ENCODE measurements at places on chromosomes 6 and 20. TPM values are rescaled to one million over a fixed set of nuclear protein-coding genes. Genes with fewer than 3 reads are reported as not detected.

DNA sequence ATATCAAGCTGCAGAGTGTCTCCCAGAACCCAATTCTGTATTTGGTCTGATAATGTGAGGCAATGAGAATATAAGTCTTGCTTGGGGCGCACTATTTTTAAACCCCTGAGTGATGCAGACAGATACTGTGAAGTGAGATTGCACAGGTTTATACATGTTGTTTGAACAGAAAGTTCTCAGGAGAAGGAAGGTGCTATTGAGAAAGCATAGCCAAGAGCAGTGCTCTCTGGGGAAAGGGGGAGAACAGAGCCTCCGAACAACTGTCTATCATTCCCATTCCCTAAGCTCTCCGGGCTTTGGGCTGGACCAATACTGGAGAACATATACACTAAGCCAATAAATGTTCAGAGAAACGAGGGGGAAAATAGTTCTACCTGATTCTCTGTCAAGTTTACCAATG, 75.8 kb downstream of the PERP start:
- no peak for DNase-seq
- H3K36me3 ChIP-seq, result peaks cover 8% of the 10 kb centered on the region
- no peaks in the 10 kb centered on the region for H3K27me3 ChIP-seq
- H3K4me3 ChIP-seq, result no peak overlapping the region
- peak overlapping the region; percentile 25 for H3K27ac ChIP-seq

DNA sequence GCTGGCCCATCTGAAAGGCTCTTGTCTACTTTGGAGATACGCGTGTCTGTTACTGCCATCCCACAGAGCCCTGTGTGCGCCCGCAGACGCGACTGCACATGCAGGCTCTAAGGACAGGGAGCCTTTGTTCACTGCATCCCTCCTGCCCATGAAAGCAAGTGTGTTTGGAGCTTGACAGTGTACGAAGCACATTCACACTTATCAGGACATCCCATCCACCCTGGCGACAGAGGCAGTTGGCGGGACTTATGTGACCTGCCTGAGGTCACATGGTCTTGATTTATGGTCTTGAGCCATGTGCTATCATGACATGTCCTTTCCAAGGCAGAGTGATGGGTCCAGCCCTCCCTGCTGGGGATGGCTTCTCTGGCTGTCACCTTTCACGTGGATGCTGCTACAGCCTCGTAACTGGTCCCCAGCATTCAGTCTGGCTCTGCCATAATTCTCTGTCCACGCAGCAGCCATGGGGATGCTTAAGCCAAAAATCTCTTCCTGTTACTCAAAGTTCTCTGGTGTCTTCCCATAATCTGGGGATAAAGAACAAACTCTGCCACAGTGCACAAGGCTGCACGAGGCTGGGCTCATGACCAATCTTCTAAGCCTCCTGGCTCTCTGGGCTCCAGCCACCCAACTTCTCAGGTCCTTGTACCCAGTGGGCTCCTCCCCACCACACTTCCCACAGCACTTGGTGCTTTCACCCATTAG, 36.3 kb upstream of the FAM83D start:
- peaks cover 28% of the 10 kb centered on the region for H3K27me3 ChIP-seq
- no peak for DNase-seq
- no peak overlapping the region for H3K27ac ChIP-seq
- H3K4me1 ChIP-seq, result no peaks in the 10 kb centered on the region
- H3K4me3 ChIP-seq, result no peak overlapping the region
- no peaks in the 10 kb centered on the region for H3K36me3 ChIP-seq

DNA sequence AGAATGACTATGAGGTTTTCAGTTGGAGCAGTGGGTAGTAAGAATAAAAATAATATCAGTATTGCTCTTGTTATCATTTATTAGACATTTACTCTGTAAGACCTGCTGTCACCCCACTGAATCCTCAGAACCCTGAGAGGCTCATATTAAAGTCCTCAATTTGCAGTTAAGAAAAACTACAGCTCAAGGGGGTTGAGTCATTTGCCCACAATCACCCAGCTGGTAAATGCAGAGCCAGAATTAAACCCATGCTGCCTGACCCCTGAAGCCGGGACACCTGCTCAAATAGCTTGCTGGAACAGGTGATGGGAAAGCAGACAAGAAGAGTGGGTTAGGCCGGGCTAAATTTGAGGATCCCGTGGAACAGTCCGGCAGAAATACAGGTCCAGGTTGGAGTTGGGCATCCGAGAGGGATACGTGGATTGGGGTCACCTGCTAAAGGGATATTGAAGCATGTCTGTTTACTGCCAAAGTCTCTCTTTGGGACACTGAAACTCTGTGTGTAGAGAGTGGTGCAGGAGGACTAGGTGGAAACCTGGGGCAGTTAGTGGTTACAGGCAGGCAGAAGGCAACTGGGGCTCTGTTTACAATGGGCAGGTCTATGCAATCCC, 344.1 kb downstream of the CDC5L start:
- no peak overlapping the region for H3K27ac ChIP-seq
- no peaks in the 10 kb centered on the region for H3K36me3 ChIP-seq

GRCh38 chr20:11520596-11520995, 397.1 kb upstream of the BTBD3 start:
- no peaks in the 10 kb centered on the region for H3K36me3 ChIP-seq
- H3K4me1 ChIP-seq, result no peaks in the 10 kb centered on the region
- DNase-seq, result no peak
- H3K27ac ChIP-seq, result no peak overlapping the region
- no peak overlapping the region for H3K4me3 ChIP-seq
- H3K27me3 ChIP-seq, result peaks cover 6% of the 10 kb centered on the region

GRCh38 chr20:63061771-63062100, 55.0 kb upstream of the BHLHE23 start:
- H3K27me3 ChIP-seq, result peaks cover 26% of the 10 kb centered on the region
- H3K4me1 ChIP-seq, result no peaks in the 10 kb centered on the region
- DNase-seq, result no peak
- no peak overlapping the region for H3K4me3 ChIP-seq
- no peaks in the 10 kb centered on the region for H3K36me3 ChIP-seq
- no peak overlapping the region for H3K27ac ChIP-seq

GRCh38 chr6:137264311-137265075, 45.3 kb upstream of the IFNGR1 start:
- H3K27ac ChIP-seq, result no peak overlapping the region
- H3K36me3 ChIP-seq, result no peaks in the 10 kb centered on the region
- H3K4me3 ChIP-seq, result no peak overlapping the region
- peaks cover 4% of the 10 kb centered on the region for H3K27me3 ChIP-seq

- H3K27ac ChIP-seq, result no peak overlapping the region
- DNase-seq, result no peak
- no peaks in the 10 kb centered on the region for H3K36me3 ChIP-seq
- peaks cover 36% of the 10 kb centered on the region for H3K27me3 ChIP-seq
- no peaks in the 10 kb centered on the region for H3K4me1 ChIP-seq
Measured at GRCh38 chr20:60485012-60485760, 527.0 kb downstream of the CDH26 start.

DNA sequence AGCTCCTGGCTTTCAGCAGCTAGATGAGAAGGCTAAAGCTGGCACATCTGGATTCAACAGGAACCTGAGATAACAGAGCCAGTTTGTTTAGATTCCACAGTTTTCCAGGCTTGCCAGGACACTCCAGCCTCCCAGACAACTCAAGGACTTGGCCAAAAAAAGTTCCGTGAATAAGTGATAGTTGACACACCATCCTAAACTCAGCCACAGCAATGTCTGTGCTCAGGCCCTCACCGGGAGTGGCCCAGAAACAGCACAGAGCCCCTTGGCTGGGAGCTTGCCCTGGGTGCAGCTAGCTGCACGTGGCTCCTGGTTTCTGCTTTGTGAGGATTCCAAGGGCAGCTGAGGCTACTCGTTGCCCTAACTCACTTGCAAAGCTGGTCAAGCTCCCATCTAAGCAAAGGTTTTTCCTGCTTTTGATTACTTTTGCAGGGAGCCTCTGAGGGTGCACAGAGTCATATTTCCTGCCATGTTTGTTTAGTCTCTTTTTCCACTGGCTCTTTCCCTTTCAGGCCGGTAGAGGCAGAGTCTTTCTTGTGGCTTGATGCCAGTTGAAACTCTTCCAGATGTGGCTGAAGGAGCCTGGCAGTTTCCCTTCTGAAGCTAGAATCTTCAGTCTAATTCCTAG, 118.3 kb upstream of the ECI2 start:
- no peaks in the 10 kb centered on the region for H3K27me3 ChIP-seq
- H3K36me3 ChIP-seq, result no peaks in the 10 kb centered on the region
- peaks cover 16% of the 10 kb centered on the region for H3K4me1 ChIP-seq
- no peak overlapping the region for H3K4me3 ChIP-seq

- DNase-seq, result no peak
- no peaks in the 10 kb centered on the region for H3K36me3 ChIP-seq
- no peak overlapping the region for H3K4me3 ChIP-seq
- H3K27me3 ChIP-seq, result peaks cover 6% of the 10 kb centered on the region
- H3K4me1 ChIP-seq, result peaks cover 12% of the 10 kb centered on the region
- H3K27ac ChIP-seq, result no peak overlapping the region
Measured at GRCh38 chr20:4836935-4837334, 115.2 kb downstream of the PRND start.

CCM2L gene
- total RNA-seq, result 0.19 TPM

DACT2 gene
- total RNA-seq, result 7.6 TPM

TSBP1 gene
- total RNA-seq, result not detected

KHDC1 gene
- total RNA-seq, result 2.0 TPM

SLC17A2 gene
- 0.21 TPM for total RNA-seq
